ENCODE measurements at places on chromosomes 13 and 19.

- no peak for DNase-seq
Observed at GRCh38 chr13:40657307-40657706, 9.1 kb downstream of the FOXO1 start.

- no peak for DNase-seq
Observed at GRCh38 chr13:43343645-43344044, 320.3 kb downstream of the DNAJC15 start.

DNA sequence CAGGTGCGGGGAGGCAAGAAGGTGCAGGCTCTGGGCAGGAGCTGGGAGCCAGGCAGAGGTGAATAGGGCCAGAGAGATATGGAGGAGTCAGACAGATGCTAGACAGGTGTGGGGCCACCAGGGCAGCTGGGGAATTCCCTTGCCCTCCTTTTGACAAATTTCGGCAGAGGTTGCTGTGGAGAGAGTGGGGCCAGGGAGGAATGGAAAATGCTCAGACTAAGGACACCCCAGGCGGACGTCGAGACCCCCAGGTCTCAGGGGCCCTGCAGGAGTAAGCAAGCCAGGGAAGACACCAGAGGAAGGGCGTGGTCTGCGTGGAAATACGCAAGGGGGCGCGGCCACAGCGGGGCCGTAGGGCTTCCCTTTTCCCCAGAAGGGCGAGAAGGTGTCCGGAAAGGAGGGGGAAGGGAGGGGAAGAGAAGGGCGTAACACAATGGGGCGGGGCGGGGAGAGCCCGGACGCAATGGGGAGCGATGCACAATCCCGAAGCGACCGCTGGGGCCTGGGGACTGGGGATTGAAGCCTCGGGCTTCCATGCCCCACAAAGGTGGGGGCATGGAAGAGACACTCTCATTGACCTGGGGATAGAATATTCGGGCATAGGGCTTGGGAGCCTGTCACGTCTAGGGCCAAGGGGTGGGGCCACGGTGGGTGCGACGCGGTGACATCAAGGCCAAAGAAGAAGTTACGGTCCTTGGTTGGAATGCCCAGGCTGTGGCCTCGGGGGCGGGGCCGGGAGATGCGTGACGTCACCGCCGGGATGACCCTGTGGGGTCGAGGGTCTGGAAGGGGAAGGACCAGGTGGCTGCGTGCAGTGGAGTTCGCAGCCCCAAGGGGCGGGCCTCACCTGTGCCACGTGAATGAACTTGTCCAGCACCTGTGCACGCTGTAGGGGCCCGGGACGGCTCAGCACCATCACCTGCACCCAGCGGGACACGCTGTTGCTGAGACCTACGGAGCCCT lies 8.2 kb downstream of the RASGRP4 start:
- DNase-seq: peak; percentile 54

DNA sequence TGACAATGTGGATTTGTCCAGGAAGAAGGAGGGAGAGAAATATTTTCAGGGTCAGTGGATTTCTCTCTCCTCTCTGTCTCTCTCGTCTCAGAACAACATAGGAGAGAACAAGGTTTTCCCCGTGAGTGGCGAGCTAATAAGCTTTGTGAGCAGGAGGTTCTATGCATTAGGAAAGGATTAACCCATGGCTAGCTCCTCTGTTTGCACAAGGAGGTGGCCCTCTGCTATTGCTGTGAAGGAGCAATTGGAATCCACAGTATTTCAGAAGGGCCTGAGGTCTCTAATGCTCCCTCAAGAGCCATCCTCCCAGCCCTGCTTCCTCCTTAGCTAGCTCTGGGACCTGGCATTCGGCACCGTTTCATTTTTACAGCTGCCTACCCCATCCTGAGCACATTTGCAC lies 288.9 kb upstream of the MAB21L1 start:
- no peak for DNase-seq

DNA sequence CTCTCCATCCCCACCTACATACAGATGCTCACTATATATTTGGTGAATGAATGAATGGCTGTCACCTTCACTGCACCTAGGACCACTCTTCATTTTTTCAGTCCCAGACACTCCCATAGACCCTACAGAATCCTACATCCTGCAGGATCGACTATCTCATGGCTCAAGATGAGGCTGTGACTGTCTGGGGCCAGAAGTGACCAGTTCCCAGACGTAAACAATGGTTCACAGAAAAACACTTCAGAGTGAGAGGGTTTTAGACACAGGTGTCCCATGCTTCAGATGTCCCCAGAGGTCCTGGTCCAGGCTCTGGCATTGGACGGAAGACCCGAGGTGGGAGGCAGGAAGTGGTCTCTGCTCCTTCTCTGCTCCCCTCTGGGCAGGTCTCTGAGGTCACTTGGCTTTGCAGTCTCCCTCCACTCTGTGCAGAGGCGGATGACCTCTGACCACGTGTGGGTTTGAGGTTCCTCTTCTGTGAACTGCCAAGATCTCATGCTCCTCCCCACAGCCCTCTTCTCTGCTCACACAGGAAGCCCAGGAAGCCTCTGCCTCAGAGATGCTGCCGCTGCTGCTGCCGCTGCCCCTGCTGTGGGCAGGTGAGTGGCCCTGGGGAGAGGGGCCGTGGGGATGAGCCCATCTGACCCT lies 24.9 kb downstream of the SIGLEC7 start:
- DNase-seq: no peak

GRCh38 chr13:49638030-49638743 lies 9.9 kb downstream of the ARL11 start:
- peak; percentile 8 for DNase-seq

DNA sequence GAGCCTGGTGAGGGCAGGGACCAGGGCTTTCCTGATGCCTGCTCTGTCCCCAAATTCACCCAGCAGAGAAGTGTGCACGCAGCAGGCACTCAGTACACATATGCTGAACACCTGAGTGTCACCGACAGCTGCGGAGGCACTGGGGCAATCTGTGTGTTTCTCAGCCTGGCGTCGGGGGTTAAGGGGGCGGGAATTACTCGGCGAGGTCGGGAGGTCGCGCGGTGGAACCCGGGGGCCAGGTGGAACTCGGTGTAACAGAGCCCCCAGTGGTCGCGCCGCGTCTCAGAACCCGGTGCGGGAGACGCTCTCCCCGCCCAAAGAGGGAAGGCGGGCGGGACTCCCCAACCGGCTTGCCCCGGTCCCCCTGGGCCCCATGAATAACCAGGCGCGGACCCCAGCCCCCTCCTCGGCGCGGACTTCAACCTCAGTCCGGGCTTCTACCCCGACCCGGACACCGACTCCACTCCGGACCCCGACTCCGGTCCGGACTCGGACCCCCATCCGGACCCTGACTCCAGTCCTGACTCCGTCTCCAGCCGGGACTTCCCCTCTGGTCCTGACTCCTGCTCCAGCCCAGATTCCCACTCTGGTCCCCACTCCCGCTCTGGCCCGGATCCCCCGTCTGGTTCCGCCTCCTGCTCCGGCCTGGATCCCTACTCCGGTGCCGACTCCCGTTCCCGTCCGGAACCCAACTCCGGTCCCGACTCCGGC lies at the start of gene SELENOV:
Gene SELENOV, plus strand, starts transcription at position 300 of the 711 bp plus-strand sequence. Its CDS starts 74 bp downstream, at position 374.
- peak; percentile 53 for DNase-seq

DNA sequence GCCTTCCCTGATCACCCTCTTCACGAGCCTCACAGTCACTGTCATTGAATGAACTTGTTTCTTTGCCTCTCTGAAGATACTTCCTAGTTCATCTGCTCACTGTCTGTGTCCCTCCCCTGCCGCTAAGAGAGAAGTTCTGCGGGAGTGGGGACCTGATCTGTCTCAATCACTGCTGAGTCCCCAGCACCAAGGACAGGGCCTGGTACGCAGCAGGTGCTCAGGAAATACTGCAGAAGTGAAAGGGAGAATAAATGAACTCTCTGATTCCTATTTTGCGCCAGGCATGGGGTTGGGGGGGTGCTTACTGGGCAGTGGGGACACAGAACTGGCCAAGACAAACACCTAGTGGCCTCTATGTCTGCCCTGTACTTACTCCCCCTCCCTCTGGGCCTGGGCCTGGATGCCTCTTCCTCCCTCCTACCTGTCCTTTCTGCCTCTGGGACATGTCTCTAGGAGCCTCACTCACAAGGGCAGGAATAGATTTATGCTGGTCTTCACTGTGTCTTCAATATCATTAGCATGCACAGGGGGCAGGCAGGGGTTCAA lies 17.5 kb downstream of the FCGBP start:
- no peak for DNase-seq

- DNase-seq: no peak
Observed at GRCh38 chr13:106593132-106593531, 25.2 kb upstream of the ARGLU1 start.

DNA sequence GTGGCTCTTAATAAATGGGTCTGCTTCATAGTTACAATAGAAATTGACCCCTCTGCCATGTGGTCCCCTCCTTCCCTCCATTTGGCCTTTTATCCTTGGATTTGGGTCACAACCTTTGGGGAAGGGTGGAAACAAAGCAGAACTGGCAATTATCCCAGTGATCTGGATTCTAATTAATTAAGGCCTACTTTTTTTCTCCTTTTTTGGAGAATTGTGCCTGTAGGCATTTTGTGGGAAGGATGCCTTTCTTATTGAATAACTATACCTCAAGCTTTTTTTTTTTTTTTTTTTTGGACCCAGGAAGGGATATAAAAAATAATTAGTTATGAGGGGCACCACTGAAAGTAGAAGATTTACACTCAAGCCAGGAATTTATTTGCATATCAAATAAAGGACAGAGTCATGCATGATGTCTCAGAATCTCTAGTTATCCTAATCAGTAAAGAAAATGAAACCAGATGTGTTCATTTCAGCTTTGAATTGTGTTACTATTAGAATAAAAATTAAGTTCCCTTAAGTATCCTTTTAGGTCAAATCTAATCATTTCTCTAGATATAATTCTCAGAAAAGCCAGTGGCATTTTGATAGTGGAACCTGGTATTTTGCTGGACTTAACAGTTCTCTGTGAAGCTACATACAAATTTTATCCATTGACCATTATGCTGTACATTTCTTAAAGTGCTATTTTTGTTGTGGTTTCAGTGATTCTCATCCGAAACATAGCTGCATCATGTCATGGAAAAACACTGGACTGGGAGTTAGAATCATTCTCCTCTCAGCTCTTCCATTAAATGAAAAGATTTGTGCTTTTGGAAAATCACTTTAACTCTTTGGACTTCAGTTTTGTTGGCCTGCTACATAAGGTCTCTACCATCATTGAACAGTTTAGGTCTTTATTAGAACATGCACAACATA lies 129.3 kb downstream of the KCNRG start:
- DNase-seq: no peak

DNA sequence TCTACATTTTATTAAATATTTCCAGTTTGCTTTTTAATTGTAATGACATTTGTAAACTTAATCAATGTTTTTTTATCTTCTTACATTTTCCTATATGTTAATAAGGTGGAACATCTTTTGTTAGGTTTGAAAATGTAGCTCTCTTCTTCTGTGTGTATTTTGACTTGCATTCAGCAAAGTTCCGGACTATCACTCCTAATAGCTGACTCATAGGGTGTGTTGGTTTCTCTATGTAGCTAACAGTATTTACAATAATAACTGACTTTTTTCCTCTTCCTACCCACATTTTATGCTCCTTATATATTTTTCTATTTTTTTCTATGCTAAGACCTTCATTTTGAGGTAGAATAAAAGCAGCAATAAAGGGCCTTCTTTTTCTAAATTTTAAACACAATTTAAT lies 28.1 kb downstream of the MYO16 start:
- DNase-seq: no peak
